Effector CD4-positive, alpha-beta T cell (primary cell): ENCODE measurements at places on chromosomes 3 and 15.

DNA sequence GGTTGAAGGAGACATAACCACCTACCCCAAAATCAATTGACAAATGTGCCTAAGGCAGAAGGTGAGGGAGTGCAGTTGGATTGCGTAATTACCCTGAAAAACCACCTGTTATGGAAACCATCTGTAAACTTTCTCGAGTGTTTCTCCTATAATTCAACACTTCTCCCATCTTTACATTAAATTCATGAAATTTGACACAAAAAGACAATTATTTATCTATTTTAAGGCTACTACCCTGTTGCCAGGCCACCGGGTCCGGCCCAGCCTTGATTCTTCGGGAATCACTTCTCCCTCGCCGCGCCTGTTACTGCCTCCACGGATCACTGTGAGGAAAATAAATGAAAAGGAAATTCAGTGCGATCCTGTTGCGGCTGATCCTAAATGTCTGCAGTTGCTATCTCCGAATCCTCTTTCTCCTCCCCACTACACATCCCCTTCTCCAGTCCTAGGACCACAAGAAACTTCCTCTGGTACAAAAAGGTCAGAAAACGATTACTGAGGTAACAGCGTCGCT lies 646 bp downstream of the IQCB1 start:
- DNase-seq, result no peak

GRCh38 chr3:110485389-110485788 lies 586.2 kb upstream of the NECTIN3 start:
- DNase-seq, result no peak

DNA sequence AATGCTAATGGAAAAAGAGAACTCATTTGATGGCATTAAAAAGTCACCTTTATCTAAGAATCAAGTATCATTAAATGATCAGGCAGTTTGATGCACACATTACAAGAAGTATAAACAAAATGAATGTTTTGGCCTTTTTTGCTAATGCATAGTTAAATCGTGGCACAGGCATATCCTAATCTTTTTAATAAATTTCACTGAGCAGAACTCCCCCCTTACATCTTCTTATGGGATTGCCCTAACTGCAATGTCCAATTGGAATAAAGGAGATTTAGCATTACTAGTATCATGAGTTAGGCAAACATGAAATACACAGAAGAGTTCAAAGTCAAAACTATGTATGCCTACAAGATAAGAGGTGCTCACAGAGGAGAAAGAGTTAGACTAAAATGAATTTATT lies 32.7 kb downstream of the USF3 start:
- DNase-seq, result no peak

- DNase-seq, result no peak
Measured at GRCh38 chr15:42046597-42046996, 25.8 kb upstream of the PLA2G4E start.

- no peak for DNase-seq
Measured at GRCh38 chr3:177694316-177694715, 497.0 kb upstream of the TBL1XR1 start.
